MV-4-11 (cell line): ENCODE measurements at places on chromosomes 12 and 14.
A peak's percentile ranks its signal among the peaks of the same experiment; 100 is the strongest.

GRCh38 chr12:68481181-68481941, 129.3 kb upstream of the RAP1B start:
- DNase-seq: peak; percentile 70

DNA sequence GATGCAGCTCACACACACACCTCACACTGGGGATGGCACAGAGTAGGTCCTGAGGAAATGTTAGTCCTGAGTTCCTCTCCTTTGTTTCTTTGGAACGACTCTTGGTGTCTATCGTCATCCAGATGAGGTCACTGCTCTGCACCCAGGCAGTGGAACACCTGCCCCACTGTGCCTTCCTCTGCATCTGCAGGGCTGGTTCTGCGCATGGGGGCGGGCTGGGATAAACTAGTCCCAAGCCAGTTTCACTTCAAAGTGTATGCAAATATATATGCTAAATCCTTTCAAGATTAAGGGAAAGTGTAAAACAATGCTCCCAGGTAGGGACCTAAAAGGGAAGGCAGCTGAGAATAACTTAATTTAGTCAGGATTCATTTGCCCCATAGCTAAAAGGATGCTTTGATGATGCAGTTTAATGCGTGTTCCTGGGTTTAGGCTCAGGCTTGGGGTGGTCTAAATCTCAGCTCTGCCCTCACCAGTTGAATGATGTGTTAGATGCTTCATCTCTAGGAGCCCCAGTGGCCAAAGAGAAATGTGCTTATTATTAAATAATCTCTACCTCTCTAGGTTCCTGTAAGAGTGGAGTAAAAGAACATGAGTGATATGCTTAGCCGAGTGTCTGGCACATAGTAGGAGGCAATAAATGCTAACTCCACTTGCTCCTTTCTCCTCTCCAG, 47.1 kb upstream of the OVCH1 start:
- no peak for DNase-seq

DNA sequence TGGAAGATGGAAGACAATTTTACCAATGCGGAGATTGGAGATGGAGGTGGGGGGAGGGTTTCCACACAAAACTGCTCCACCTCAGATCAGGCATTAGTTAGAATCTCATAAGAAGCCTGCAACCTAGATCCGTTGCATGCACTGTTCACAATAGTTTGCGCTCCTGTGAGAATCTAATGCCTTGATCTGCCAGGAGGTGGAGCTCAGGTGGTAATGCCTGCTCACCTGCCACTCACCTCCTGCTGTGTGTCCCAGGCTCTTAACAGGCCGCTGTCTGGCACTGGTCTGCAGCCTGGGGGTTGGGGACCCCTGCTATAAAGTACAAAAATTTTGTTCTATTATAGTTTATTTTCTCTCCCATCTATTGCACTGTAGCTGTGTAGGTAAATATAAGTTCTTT, 84.9 kb upstream of the FOXG1 start:
- DNase-seq: no peak

DNA sequence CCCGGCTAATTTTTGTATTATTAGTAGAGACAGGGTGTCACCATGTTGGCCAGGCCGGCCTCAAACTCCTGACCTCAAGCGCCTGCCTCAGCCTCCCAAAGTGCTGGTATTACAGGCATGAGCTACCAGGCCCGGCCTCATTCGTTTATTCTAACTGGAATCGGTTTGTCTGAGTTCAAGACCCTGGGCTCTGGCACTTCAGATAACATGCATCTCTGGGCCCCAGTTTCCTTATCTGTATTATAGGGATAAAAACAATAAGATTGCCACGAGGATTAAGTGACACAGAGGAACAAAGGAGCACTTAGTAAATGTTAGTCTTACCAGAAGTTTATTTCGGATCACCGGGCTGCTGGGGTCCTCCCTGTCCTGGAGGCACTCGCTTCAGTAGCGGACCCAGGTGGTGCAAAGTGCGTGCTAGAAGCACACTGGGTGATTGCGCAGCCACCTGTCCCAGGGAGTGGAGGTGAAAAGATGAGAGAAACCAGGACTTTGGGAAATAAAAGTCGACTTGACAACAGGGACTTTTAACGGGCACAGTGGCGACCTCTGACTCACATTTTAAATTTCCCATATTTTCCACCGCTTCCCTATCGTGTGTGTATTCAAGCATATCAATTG, 37.5 kb downstream of the ACACB start:
- no peak for DNase-seq

DNA sequence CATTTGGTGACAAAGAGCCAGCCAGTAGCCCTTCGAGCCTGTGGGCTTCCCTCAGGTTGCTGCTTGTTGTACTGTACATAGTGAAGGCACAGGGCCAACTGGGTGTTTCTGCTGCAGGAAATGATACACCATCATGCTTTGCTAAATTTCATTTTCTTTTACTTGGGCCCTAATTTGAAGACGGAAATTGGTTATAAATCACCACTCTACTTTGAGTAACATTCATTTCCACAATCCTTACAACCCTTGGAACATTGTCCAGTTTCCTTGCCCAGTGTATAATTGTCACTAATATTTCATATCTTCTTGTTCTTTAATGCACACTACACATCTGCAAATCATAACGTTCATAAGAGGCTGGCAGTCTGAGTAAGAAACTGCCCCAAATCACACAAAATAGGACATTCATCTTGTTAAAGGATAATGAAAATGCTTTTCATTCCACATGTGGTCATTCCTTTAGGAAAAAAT, 30.2 kb downstream of the MSRB3 start:
- no peak for DNase-seq

- DNase-seq: no peak
Observed at GRCh38 chr12:129127211-129127610, 273.9 kb downstream of the GLT1D1 start.

- peak; percentile 54 for DNase-seq
Observed at GRCh38 chr14:52312931-52313355, 1.2 kb upstream of the PTGER2 start.

- DNase-seq: no peak
Observed at GRCh38 chr14:54010981-54011380, 54.4 kb upstream of the BMP4 start.

- DNase-seq: peak; percentile 22
Observed at GRCh38 chr14:52313462-52313861, 650 bp upstream of the PTGER2 start.

DNA sequence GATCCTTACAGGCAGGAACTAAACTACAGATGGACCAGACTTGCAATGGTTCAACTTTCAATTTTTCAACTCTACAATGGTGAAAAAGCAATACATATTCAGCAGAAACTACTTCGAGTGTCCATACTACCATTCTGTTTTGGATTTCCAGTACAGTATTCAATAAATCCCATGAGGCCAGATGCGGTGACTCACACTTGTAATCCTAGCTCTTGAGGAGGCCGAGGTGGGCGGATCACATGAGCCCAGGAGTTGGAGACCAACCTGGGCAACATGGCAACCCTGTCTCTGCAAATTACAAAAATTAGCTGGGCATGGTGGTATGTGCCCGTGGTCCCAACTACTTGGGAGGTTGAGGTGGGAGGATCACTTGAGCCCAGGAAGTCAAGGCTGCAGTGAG, 336.1 kb downstream of the MED13L start:
- no peak for DNase-seq

DNA sequence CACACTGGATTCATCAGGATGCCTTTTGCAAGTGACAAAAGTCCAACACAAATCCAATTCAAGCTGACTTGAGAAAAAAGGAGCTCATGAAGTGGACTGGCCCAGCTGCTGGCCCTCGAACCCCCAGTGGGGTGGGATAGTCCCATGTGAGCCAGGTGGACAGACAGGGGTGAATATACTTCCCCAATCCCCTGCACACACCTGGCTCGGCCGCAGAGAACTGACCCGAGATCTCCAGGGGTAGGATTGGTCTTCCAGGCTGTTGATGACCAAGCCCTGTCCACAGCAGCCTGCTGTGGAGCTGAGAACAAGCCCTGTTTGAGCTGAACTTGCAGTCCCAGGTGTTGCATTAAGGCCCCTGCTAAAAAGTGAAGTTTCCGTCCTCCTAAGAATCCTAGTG, 56.2 kb downstream of the TPCN1 start:
- no peak for DNase-seq

- DNase-seq: no peak
Observed at GRCh38 chr14:21553266-21553665, 26.6 kb downstream of the OR10G3 start.

DNA sequence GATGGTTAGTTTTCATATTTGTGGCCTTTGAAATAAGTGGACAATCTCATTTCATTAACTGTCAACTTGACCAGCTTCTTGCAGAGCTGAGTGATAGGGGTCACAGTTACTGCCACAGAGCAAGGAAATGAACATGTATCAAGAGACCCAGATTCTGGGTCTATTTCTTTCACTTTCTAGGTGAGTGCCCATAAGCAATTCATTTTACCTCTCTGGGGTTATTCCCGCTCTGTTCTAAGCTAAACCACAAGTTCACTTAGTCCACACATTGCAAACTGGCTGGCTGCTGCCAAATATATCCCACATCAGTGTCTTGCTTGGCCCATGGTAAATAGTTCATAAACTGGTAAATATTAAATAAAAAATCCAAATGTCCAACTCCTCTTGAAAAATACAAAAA, 29.9 kb downstream of the GPHB5 start:
- DNase-seq: no peak

GRCh38 chr12:121248622-121249021, 38.7 kb downstream of the P2RX4 start:
- DNase-seq: no peak
